ENCODE measurements at places on chromosomes 7 and 10.

GRCh38 chr7:37084303-37084702, 360.0 kb upstream of the AOAH start:
- DNase-seq, result no peak

GRCh38 chr10:34319197-34319846, 495.8 kb downstream of the PARD3 start:
- no peak for DNase-seq

DNA sequence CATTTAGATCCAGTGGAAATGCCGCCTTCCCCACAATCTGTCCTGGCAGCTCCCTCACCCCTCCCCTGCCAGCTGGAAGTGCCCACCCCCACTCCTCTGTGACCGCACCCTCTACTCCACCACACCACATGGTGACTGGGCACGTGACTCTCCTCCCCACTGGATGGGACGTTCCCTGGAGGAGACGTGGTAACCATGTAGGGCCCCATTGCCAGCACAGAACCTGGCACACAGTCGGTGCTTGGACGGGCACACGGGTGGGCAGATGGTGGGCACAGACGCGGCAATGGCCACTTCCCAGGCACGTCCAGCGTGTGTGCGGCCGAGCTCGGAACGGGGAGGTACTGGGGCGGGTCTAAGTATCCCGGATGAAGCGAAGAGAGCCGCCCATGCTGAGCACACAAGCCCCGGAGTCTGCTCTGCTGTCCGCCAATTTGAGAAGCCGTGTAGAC, 245.6 kb downstream of the MAD1L1 start:
- DNase-seq, result peak; percentile 27

DNA sequence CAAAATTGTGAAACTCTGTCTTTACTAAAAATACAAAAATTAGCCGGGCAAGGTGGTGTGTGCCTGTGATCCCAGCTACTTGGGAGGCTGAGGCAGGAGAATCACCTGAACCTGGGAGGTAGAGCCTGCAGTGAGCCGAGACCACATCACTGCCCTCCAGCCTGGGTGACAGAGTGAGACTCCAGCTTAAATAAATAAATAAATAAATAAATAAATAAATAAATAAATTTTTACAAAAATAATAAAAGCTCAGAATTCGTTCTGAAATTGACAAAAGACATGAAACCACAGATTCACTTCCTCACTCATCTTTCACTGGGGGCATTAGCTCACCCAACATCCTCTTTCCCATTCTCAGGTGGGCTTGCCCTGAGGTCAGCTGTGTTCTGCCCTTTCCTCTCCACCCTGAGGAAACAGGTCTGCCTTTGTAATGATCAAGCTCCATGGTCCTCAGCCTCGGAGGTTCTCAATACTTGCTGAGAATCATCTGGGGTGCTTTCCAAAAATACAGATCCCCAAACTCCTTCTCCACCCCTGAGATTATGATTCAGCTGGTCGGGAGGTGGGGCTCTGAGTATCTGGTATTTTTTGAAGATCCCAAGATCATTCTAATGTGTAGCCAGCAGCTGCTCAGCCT, 29.2 kb upstream of the APBB1IP start:
- DNase-seq, result no peak

- DNase-seq, result no peak
Measured at GRCh38 chr7:92783260-92784201, 52.8 kb downstream of the CDK6 start.
